CD4-positive, alpha-beta T cell (primary cell): ENCODE measurements at places on chromosomes 11 and 22. TPM values are rescaled to one million over a fixed set of nuclear protein-coding genes. Genes with fewer than 3 reads are reported as not detected.

The CYB5R2 gene
- total RNA-seq = not detected

The MIOX gene
- not detected for total RNA-seq

The TMPRSS4 gene
- not detected for total RNA-seq

The C1QTNF5 gene
- not detected for total RNA-seq

The C11orf16 gene
- total RNA-seq = not detected

The RFPL1 gene
- total RNA-seq = not detected

The NUCB2 gene
- total RNA-seq = 73.0 TPM

The TKFC gene
- total RNA-seq = 21.8 TPM

The IGSF9B gene
- 27.4 TPM for total RNA-seq

The TSPAN32 gene
- total RNA-seq = 81.8 TPM

DNA sequence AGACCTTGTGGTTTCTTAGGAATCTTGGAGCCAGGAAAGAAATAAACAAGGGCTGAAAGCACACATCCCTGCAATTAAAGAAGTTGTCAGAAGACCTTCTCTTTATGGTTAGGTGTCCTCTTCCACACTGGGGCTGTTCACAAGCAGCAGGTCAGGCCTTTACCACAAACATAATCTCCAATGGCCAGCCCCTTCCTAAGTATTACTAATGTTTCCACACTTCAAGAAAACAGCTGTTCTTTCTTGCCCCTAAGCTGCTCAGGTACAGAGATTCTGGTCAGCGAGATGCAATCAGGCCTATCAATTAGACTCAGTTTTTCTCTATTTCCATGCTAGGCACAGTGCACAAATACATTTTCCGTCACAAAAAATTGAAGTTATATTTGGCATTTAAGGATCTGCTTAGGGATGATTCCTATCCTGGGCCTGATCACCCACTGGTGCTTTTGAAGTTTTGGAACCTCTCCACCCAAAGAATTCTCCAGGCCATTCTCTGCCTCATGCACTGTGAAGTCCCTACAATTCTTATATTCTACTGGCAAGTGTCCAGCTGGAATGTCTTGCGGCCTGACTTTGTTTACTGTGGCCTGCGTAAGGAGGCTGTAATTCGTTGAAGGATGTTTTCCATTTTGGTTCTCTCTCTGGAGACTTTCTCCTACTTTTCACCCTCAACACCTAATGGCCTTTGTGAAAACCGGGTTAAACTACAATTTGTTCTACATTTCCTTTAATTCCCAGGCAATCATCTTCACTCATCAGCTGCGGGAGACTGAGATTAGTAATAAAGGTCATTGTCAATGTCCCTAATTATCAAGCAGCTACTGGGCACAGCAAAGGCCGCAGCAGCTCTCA, 5.1 kb downstream of the PRAME start:
- DNase-seq = no peak

- DNase-seq = no peak
Observed at GRCh38 chr11:32331098-32331497, 104.2 kb downstream of the WT1 start.

GRCh38 chr11:47495856-47496217, 46.9 kb upstream of the RAPSN start:
- no peak for DNase-seq

DNA sequence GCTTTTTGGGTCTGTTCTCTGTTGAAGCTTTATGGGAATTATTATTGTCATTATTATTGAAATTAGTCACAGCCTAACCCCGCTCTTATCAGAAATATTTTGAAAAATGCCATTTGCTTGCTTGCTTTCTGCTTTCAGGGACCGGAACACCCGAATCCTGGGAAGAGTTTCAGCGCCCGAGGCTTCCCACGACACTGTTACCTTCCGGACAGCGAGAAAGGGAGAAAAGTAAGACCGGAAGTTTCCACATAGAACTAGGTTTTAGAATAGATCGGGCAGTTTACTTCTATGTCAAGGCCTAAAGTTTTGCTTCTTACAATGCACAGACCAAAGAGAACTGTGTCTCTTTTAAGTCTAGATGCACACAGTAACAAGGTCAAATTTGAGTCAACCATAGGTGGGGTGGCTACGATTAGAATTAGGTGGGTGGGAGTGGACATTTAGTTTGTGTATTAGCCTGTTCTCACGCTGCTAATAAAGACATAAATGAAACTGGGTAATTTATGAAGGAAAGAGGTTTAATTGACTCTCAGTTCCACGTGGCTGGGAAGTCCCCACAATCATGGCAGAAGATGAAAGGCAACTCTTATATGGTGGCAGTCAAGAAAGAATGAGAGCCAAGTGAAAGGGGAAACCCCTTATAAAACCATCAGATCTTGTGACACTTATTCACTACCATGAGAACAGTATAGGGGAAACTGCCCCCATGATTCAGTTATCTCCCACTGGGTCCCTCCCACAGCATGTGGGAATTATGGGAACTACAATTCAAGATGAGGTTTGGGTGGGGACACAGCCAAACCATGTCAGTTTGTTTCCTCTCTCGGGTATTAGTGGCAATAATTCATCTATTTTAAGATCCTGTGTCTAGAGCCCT, 12.9 kb downstream of the MPEG1 start:
- no peak for DNase-seq

DNA sequence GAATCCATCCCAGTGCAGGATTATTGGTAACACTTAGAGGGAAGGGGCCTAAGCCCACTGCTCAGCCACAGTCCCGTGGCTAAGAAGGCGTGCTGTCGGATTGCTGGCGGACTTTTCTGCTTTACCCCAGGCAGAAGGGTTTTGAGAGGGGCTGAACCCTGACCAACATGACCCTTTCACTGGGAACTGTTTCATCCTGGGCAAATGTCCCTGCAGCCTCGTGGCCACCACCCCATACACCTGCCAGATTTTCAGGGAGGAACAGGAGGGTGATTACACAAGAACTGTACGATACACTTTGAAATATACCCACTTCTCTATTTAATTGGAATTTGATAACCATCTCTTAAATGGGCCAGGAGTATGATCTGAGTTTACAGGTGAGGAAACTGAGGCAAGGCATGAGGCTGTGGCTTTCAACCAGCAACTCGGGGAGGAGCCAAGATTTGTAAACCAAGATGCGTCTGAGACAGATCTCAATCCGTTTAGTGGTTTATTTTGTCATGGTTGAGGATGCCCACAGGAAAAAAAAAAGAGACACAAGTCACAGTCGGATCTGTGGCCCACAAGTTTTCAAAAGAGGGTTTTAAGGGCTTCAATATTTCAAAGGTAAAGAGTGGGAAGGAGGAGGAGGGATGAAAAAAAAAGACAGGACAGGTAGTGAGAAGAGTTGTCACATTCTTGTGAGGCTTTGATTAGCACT, 6.1 kb upstream of the APOL3 start:
- no peak for DNase-seq

DNA sequence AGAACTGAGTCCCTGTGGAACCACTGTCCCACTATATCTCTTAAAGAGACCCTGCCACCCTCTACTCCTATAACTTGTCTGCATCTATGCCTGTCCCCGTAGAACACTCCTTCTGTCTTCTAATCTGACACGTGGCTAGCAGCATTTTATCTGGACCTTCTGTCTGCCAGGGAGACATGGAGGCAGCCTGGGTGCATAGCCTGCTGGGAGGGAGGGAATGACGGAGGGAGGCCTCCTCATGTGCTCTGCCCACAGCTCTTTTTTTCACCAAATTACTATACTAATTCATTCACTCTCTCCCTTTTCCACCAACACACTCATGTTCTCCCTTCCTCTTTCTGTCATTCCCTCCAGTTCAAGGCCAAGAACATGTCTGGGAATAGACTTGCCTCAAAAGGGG, 7.6 kb upstream of the THRSP start:
- DNase-seq = no peak

DNA sequence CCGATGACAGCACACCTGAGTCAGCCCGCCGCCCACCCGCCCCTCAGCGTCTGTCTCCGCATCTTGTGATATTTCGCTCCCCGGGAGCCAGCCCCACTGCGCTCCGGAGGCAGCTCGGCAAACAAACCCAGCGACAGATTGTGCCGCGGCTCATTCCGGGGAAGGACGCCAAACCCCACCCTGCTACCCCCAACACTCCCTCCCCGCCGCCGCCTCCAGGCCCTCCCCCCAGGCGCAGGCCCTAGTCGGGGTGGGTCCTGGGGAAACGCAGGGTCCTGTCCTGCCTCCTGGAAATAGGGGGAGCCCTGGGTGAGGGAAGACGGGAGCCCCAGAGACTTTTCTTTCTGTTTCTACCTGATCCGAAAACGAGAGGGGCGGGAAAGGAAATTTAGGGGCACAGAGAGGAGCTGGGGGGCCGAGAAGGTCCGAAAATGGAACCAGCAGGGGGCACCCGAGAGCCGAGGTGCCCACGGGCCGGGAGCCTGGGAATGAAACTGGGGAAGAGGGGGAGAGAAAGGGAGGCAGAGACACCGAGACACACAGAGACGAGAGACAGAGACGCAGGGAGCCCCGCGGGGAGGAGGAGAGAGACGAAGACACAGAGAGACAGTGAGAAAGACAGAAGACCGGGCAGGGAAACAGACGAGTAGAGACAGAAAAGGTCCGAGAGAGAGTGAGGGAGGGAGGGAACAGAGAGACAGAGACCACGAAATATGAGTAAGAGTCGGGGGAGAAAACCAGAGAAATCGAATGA, 1.7 kb upstream of the RTN4RL2 start:
- DNase-seq = no peak

GRCh38 chr11:85394283-85394682, 232.9 kb downstream of the DLG2 start:
- DNase-seq = no peak

GRCh38 chr11:65615950-65616574, 486 bp downstream of the PCNX3 start:
- DNase-seq = no peak

DNA sequence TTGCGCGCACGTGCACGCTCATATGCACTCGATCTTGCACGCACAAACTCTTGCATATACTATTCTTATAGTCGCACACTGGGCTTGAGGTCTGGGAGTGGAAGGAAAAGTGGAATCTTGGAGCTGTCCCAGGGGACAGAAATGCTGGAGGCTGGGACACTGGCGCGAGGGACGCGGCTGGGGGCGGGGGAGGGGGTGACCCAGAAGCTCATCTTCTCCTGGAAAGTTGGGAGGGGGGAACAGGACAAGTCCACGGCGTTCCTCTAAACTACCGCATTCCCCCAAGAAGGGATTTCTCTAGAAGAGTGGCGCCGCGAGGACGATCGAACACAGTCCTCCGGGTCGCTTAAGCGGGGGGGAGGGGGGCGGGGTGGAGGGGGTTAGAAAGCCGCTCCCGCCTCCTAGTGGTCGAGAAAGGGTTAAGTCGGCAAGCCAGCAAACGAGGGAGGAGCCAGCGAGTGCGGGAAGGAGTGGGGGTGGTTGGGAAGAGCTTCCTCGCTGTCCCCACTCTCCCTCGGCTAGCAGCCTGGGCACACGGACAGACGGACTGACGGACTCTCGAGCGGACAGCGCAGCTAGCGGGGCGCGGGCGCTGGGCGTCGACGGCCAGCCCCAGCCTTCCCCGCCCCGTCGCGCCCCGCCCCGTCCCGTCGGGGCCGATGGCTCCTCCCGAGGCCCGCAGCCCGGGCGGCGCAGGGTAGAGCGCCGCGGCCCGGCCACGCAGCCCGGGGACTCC, at the start of gene RTN4RL2:
RTN4RL2 (plus strand) TSS at position 507 of the 736 bp plus-strand sequence. CDS start 338 bp downstream, outside the sequence.
- DNase-seq = peak; percentile 39

DNA sequence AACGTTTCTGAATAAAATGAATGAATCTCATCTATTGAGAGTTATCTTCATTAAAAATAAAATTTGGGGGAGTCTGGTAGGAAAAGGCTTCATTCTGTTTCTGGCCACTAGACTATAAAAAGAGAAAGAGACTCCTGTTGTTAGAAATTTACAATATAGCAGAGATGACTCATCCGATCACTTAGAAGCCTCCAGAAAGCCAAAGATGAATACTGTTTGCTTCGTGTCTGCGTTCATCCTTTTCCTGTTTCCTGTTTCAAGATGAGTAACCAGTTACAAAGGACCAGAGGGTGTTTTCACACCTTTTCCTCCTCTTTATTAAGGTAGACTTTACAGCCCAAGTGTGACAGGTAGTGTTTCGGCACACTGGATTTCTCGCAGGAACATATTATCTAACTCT, 1120.7 kb downstream of the LRRC4C start:
- DNase-seq = no peak

DNA sequence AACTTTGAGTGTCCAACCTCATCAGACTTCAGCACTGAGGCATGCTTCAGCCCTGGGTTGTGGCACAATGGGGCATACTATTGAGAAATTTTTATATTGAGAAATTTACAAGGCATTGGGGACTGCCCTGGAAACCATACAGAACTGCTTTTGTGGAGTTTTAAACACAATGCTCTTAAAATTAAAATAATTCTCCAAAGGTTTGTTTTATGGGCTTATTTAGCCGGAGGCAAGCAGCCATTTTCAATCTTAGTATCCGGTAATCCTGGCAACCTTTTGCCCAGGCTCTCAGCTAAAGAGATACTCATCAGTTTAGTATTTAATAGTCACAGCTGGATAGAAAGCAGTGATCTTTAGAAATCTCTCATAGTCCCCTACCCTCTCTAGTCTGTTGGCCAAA, 3.1 kb upstream of the EXPH5 start:
- DNase-seq = no peak

DNA sequence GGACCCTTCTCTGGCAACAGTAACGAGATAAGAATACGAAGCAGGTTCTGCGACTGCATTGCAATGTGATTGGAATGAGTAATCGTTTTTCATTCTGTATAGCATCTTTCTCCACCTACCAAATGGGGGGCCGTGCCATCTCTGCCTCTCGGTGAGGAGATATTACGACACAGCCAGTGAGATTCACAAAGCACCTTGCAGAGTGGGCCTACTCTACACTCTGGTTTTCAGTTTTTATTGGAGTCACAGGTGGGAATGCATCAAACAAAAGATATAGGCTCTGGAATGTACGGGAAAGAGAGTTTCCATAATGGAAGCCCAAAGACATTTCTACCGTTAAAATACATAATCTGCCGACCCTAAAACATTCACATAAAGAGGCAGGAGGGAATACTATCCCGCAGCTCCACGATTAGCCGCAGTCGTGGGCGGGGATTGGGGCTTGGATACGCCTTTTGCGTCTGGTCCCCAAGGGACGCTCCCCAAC, 423 bp upstream of the RTN3 start:
- DNase-seq = no peak

GRCh38 chr11:34680206-34680605, 59.3 kb downstream of the EHF start:
- no peak for DNase-seq

DNA sequence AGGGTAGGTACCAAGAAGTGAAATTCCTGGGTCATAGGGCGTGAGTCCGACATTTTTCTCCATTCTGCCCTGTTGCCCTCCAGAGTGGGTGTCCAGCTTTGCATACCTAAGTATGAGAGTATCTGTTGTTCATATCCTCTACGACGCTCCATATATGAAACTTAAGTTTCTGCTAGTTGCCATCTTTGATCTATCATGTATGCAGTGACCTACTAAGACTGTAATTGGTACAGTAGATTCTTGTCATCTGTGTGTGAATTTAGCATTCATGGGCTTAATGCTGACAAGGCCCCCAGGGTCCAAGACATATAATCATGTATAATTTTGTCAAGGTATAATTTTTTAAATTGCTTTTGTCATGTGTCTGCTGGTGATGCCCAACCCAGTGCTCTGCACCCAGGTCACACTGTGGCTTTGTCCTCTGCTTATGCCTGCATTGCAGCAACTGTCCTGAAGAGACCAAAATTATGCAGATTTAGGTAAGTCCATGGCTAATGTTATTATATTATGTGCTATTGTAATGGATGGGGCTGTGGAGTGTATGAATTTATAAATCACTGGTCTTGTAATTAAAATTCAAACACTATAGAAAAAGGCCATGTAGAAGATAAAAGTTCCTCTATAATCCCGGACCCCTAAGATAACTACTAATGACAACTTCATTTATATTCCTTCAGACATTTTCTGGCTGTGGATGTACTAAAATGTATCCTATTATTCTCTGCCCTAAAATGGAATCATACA, 12.2 kb downstream of the NEAT1 start:
- no peak for DNase-seq

GRCh38 chr22:22565981-22566380, 6.9 kb upstream of the PRAME start:
- no peak for DNase-seq
